ENCODE measurements at places on chromosomes 6 and 20.

- DNase-seq = no peak
Measured at GRCh38 chr6:45609141-45609638, 231.5 kb upstream of the SUPT3H start.

GRCh38 chr6:135209803-135210202, 28.7 kb downstream of the MYB start:
- no peak for DNase-seq

- DNase-seq = no peak
Measured at GRCh38 chr6:30554404-30554803, 1.9 kb downstream of the GNL1 start.

DNA sequence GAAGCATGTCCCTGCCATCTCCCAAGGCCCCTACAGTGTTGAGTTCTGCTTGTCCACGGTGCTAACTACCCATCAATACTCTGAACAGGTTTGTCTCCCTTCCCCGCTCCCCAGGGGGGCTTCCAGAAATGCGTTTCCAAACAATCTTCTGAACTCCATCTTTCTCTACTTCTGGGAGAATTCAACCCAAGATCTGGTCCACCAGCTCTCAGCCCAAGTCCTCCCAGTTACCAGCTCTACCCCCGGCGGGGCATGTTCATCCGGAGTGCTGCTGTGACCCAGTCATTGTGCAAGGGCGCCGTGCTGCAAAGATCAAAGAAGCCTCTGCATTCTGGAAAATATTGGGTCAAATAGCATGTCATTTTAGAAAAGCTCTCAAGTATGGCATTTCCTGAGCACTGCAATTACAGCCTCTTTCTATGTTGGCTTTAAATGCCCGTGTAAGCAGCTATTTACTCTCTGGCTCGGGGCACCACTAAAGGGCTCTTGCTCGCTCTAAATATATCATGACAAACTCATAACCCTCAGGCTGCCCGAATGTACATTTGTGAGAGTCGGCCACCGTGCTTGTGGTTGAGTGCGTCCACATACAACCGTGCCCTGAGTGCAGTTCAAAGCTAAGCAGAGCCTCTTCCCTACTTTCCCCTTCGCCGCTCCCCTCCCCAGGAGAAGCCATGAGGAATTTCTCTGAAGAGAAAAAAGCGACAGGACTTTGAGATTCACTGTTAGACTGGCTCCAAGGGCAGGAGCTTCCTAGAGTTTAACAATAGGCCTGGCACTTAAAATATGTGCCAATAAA, 71.6 kb downstream of the BANF2 start:
- no peak for DNase-seq

DNA sequence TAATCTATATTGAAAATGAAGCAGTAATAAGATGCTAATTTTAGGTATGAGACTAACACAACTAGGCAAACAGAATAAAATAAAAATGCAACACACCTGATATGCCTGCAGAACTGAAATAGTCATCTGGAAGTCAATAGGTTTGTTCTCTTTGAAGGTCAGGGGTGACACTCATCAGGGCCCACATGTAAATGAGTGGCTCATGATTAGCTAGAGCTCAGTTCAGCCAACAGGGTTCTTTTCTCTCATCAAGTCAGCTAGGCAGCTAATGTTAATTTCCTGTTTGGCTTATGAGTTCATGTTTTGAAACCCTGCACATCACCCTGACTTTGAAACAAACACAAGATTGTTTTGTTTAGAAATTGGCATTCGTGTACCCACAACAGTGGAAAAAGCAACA, 23.8 kb downstream of the SMLR1 start:
- no peak for DNase-seq

DNA sequence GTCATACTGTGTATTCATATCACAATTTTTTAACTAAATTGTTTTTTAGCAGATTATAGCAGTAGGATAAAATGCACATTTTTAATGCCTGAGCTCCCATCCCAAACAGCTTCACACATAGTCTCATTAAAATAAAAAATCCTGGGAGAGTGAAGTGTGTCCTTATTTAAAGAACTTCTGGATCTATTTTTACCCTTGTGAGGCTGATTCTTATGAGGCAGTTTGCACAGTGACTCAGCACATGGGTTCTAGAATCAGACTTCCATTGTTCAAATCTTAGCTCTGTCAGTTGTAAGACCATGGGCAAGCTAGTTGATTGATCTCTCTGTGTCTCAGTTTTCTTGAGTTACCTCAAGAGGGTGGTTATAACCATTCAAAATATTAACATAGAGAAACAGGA, 72.3 kb downstream of the MACROD2 start:
- no peak for DNase-seq

GRCh38 chr20:10747019-10747418, 73.2 kb upstream of the JAG1 start:
- DNase-seq = no peak

- no peak for DNase-seq
Measured at GRCh38 chr6:134720353-134721059, 229.4 kb downstream of the ALDH8A1 start.

GRCh38 chr20:32465092-32465900, 107.2 kb downstream of the ASXL1 start:
- no peak for DNase-seq

GRCh38 chr20:23103284-23104018, 17.3 kb upstream of the CD93 start:
- DNase-seq = no peak

DNA sequence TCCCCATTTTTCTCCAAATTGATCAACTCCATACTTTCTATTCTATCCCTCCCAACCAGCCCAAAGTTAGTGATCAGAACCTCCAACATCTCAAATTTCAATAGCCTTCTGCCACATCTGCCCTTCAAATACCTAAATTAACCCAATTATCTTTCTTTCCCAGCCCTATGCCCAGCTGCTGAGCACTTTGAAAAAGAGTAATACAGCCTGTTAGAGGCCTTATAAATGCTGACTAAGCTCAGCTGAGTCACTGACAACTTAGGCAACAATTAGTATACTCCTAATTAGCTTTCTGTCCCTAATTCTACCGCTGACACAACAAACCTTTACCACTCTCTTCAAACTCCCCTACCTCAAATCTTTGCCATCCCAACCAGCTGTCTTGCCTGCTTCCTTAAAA, 23.5 kb downstream of the RUNX2 start:
- no peak for DNase-seq

DNA sequence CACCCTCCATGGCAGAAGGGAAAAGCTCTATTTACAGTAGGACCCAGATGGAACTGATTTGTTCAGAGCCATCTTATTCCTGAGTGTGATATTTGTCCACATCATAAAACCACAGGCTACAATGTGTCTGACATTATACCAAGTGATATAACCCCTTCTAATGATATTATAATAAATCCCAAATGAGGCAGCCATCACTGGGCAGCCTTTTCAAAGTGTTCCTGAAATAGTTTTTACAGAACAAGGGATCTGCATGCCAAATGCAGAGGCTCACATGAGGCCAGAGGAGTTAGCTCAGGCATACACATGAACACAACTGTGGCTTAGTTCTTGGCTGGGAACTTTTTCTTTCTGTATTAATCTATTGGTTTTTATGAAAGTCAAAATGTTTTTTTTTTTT, 207.7 kb downstream of the MAFB start:
- DNase-seq = no peak

DNA sequence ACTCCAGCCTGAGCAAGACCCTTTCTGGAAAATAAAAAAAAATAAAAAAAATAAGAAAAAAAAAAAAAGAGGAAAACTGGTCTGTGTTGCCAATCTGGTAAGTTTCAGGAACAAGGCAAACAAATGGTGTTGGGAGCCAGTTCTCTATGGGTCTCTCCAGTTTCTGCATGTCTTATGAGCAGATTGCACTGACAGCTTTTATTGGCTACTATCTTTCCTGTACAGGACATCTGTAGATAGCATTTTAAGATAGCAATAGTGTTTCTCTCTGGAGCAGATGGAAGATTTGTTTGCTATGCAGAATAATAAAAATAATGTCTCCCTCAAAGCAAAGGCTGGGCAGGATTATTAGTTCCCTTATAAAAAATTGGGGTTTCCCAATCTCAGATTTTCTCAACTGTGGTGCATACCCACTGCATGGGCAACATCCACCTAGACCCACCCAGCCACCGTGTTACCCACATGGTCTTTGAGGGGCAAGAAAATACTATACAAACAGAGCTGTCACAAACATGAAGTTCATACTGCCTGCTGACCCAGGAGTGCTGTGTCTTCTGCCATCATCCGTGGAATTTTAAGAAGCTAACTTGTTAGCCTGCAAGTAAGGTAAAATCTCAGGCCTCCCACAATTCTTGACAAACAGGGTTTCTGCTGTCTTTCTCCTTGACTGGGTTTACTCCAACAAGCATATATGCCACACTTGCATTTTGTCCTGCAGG, 9.5 kb downstream of the GMDS start:
- no peak for DNase-seq

- DNase-seq = no peak
Measured at GRCh38 chr6:23089981-23090380, 520.6 kb downstream of the HDGFL1 start.

- DNase-seq = no peak
Measured at GRCh38 chr6:139657119-139657518, 282.7 kb upstream of the CITED2 start.

- DNase-seq = no peak
Measured at GRCh38 chr20:50418890-50419642, 91.1 kb upstream of the PTPN1 start.

GRCh38 chr20:58407201-58407873, 18.3 kb downstream of the VAPB start:
- no peak for DNase-seq

- DNase-seq = no peak
Measured at GRCh38 chr6:18432180-18432579, 45.0 kb downstream of the RNF144B start.

DNA sequence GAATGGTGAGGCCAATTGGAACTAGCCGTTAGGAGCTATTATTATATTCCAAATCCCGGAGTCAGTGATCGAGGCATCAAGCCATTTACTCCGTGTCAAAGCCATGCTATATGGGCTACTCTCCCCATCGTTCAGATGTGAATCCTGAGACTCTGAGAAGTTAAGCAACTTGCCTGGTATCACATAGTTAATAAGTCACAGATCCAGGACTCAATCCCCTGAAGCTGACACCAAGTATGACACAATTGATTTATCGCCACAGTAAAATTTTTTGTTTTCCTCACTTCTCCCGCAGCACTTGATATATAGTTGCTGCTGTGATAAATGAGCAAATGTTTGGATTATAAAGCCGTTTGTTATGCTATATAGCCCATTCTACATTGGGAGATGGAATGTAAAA, 50.8 kb upstream of the TSHZ2 start:
- no peak for DNase-seq

DNA sequence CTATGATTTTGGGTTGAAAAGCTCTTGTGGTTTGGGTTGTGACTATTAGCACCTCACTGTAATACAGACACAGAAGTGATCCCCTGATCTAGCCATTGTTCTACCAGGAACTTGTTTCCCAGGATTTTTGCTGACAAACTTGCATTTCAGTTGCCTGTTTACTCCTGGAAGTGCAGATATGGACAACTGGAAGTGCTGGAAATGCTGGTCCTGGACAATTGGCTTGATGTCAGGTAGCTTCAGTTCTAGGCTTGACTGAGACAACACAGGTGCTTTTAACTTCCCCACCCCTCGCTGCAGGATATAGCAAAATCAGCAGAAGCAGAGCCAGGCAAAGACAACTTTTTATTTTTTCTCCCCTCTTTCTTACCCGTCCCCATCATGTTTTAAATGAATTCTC, 27.1 kb upstream of the FBXO30 start:
- DNase-seq = no peak
